ENCODE measurements at places on chromosomes 7 and 10.

DNA sequence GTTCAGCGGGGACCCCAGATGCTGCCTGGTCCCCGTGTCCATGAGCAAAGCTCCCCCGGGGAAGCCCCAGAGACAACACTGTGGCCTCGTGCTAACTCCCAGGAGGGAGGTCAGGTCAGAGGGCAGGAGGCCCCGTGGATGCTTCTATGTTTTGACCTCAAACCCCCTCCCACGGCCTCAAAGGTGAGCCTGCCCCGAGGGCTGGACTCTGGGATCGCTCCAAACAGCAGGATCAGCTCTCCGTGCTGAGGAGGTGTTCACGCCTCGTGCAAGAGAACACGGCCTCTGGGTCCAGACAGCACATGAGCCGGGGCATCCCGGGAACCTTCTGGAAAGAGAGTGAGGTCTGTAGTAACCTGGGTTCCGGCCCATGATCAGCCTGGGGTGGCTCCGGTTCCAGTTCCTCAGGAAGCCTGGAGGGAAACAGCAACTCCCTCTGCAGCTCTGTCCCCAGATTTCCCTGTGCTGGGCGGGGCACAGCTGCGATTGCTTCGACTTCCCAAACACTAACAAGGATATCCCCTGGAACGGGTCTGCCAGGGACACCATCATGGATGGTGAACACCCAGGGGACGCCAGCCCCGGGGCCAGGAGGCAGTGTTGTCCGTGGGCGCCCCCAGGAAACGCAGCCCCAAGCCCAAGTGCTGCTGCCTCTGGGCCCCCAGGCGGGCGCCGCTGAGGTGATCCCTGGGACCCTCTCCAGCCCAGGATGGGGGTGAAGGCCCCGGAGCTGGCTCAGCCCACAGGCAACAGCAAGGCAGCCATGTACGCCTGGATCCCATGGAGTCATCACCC lies 18.0 kb upstream of the INPP5A start:
- no peak for DNase-seq

DNA sequence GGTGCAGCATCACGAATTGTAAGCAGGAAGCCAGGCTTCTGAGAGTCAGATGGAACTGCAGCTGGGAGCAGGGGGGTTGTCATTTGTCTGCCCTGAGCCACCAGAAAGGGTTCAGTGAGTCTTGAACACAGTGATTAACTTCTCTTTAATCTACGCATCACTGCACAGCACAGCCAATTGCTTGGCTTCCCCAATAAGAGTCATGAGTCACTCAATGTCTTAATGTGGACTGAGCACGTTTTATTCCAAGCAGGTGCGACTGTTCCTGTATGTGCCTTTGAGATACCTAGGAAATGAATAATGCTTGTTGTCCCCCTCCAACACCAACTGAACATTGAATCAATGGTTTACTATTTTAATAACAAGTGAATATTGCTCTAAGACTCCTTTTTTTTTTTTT lies 26.0 kb upstream of the PLEKHA1 start:
- DNase-seq, result no peak

DNA sequence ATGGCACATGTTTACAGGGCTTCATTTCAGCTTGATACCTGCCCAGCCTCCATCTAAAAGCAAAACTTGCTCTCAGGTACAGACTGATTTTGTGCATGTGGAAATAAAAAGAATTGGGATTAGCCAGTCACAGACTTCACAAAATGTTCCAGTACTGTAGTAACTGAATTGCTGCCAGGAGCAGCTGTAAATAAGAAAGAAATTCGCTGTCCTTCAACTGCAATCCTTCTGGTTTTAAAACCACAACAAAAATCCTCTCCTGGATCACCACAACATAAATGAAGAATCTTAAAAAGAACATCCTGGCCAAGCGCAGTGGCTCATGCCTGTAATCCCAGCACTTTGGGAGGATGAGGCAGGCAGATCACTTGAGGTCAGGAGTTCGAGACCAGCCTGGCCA lies 3.9 kb upstream of the MIOS start:
- DNase-seq, result no peak

DNA sequence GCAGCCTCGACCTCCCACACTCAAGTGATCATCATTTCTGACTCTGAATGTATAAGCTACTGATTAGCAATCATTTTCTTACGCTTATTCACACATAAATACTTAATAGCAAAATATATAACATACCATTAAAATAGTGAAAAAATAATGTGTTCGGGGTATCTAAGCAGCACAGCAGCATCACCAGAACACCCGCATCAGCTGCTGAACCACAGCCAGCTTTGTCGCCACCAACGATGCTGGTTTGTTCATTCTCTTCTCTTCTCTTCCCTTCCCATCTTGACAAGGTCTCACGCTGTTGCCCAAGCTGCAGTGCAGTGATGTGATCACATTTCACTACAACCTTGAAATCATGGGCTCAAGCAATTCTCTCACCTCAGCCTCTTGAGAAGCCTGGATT lies 425.1 kb upstream of the LRGUK start:
- DNase-seq, result no peak

- no peak for DNase-seq
These were observed 36.1 kb downstream of the ETV1 start for GRCh38 chr7:13953368-13953767.

- DNase-seq, result no peak
These were observed 884.1 kb downstream of the CCSER2 start for GRCh38 chr10:85212526-85212925.

GRCh38 chr7:57403601-57404342 lies 46.2 kb upstream of the ZNF716 start:
- no peak for DNase-seq

- no peak for DNase-seq
These were observed 10.3 kb downstream of the CUL1 start for GRCh38 chr7:148709014-148709413.

- no peak for DNase-seq
These were observed 133.7 kb downstream of the LRRN3 start for GRCh38 chr7:111224354-111225231.

DNA sequence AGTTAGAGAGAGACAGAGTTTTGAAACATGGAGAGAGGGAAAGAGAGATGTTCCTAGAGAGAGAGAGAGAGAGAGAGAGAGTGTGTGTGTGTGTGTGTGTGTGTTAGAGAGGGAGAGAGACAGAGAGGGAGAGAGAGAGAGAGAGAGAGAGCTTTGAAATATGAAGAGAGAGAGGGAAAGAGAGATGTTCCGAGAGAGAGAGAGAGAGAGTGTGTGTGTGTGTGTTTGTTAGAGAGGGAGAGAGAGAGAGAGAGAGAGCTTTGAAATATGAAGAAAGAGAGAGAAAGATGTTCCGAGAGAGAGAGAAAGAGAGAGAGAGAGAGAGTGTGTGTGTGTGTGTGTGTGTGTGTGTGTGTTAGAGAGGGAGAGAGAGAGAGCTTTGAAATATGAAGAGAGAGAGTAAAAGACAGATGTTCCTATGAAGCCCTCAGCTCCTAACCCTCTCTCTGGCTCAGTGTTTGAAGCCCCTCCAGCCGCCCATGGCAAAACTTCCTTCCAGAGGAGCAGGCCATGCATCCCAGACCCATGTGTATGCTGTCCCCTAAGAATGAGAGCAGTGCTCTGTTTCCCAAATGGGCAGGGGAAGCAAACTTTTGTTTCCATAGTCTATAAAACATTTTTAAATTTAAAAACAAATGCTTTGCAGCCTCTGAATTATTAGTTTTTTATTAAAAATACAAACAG lies 130.9 kb downstream of the KCNMA1 start:
- DNase-seq, result no peak

- no peak for DNase-seq
These were observed 22.5 kb upstream of the WASL start for GRCh38 chr7:123771256-123771655.

DNA sequence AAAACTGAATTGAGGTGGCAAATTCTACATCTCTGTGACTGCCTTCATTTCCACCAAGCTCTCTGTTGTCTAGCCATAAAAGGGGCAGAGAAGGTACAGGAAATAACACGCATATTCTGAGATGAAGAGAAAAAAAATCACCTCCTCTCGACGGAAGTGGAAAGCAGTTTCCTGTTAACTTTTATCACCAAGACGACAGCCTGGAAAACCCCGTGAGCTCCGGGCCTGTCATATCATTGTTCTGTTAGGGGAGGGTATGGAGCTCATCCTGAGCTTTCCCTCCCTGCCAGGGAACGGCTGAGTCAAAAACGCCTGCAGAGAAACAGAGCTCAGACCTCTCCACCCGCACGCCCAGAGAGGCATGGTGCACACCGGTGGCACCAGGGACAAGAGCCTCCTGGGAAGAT lies 200.3 kb downstream of the PRPF18 start:
- DNase-seq, result no peak

GRCh38 chr10:101851411-101852116 lies 8.0 kb upstream of the KCNIP2 start:
- no peak for DNase-seq

DNA sequence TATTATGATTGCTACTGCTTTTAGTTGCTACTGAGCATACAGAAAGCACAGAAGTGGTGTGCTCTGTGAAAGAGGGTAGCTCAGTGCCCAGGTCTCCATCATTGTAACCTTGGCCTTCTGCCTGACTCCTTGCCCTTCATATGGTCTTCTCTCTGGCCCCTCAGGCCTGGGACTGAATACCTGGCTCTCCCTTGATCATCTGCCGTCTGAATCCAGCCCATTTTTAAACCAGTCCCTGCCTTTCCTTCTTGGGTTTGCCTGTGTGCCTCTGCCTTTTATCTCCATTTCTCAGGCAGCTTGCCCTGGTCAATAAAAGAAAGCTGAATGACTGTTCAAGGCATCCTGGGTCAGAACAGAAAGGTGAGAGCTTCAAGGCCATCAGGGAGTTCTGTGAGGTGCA lies 109.1 kb upstream of the ZNF438 start:
- DNase-seq, result no peak

DNA sequence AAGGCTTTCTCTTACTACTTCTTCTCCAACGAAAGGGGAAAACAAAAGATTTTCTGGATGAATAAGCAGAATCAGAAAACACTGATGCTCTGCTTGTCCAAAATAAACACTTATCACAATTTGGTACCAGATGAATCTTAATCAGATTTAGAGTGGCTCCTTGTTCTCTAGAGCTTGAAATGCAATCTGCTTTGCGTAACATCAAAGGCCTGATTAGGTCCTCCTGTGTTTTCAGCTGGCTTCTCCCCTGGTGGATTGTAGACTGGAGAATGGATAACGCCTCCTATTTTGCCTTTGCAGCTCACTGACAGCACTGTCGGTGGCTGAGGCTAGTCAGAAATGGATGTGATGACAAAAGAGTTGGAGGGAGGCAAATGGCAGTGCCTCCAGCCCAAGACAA lies 91.2 kb downstream of the FAM13C start:
- DNase-seq, result no peak

- no peak for DNase-seq
These were observed 112.8 kb downstream of the LARP4B start for GRCh38 chr10:818526-819220.

DNA sequence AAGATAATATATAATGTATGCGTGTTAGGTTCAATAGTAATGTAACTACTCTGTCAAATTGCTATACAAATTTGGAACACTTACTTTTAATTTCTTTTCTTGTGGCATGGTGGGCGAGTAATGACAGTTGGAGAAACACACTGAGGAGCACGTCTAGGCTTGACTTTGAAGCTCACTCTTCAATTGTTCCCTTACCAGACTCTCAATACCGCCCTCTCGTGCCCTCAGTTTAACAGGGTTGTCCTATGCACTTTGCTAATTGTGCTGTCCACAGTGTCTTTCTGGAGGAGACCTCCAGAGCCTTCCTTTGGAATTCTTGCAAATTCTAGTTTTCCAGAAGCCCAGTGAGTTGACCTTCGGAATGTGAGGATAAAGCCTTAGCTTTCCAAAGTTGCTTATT lies 107.2 kb upstream of the RELN start:
- DNase-seq, result no peak

DNA sequence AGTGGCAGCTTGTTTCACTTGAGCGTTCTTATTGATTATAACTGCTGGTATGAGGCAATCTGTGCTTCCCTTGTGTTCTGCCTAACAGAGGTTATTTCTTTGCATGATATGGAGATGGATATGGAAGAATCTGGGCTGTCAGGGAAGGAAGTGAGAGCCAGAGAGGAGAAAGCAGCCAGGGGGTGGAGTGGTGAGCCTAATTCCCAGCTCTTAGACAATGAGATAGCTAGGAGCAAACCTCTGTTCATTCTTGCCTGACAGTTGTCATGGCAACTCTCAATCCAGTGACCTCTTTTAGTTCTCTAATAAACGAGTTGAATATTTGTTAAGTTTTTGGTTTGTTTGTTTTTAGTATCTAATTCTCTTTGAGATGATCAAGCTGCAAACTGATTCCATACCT lies 214.3 kb downstream of the NRG3 start:
- no peak for DNase-seq

DNA sequence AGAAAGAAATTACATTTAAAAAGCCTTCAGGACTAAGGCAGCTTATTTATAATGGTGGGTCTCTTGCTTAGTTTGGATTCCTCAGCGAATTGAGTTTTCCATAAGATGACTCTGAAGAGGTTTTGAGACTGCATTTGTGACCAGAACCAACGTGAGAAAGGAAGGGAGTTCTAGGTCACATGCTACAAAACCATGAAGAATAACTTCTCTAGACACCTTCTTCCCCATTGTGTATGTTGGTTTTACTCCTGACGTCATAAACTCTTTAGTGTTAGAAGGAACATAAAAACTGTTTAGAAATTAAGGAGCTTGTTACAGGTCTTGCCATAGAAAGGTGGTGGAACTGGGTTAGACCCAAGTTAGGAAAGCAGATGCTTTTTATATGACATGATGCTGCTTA lies 11.1 kb downstream of the PTPN12 start:
- DNase-seq, result no peak

DNA sequence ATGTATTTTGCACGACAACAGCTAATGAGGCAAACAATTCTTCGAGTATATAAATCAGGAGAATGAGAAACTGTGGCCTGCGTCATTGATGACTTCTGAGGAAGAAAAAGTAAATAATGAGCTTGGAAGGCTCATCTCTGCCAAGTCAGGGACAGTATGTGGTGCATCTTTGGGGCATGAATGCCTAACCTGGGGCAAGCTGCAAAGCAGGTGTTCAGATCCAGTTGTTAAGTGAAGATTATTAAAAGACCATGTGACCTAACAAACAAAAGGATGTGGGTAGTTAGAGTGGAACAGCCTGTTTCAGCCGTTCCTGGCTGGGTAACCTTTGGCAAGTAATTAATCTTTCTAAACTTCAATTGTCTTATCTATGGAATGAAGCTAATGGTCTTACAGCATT lies 93.0 kb downstream of the LYZL2 start:
- DNase-seq, result no peak

- DNase-seq, result no peak
These were observed 547.5 kb upstream of the C7orf33 start for GRCh38 chr7:148042935-148043631.

DNA sequence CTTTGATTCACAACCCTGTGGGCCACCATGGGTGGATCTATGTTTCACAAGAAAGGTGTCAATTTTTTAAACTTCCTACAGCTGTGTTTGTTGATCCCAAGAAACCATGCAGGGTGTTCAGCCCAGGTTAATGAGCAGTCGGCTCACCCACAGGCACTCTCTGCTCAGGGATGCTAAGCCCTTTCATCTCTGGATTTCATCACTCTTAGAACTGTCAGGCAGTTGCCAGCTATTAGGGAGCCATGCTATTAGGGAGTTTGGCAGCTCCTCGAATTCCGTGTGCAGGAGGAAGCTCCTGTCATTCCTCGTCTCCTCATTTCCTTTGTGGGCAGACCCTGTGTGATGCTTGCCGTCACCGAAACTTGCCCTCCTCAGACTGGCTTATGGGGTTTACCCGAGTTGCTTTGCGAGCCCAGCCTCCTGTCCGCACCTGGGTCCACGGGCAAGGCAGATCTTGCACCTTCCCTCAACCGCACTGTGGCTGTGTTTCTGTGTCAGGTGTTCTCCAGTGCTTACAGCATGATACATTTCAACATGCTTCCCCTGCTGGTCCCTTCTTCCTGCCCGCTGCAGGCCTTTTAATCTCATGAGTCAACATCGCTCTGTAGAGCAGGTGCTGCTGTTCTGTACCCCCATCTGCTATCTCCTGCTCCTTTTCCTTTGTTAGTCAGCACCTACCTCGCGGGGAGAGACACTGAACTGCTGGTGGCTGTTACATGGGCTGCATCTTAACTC lies 509.8 kb downstream of the SUGCT start:
- DNase-seq, result no peak
